ENCODE measurements at places on chromosomes 6 and 20.

GRCh38 chr20:61638802-61639585 lies 386.9 kb downstream of the CDH4 start:
- H3K36me3 ChIP-seq = no peaks in the 10 kb centered on the region
- H3K27ac ChIP-seq = no peak overlapping the region
- no peak overlapping the region for H3K4me3 ChIP-seq
- H3K4me1 ChIP-seq = no peaks in the 10 kb centered on the region
- no peak for DNase-seq
- H3K27me3 ChIP-seq = peaks cover 23% of the 10 kb centered on the region

DNA sequence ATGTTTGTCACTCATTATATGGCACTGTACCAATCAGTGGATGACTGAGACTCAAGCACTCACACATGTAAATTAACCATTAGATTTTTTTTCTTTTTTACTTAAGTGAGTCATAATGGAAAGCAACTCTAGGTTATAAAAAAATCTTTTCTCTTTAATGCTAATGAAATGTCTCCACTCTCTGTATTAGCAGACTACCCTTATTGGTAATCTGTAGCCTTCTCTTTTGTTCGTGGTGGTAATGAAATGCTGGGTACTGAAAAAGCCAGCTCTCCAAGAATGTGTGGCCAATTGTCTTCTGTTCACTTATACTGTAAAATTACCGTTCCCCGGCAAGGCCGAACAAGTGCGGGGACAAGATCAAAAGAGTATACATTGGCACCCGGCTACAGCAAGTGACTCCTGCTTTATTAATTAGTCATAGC lies 69.0 kb downstream of the AFG1L start:
- no peaks in the 10 kb centered on the region for H3K27me3 ChIP-seq
- H3K4me3 ChIP-seq = no peak overlapping the region
- no peak for DNase-seq
- no peak overlapping the region for H3K27ac ChIP-seq
- H3K36me3 ChIP-seq = peaks cover 11% of the 10 kb centered on the region

GRCh38 chr6:35516712-35517111 lies 4.0 kb upstream of the TULP1 start:
- H3K4me1 ChIP-seq = peaks cover 5% of the 10 kb centered on the region
- no peaks in the 10 kb centered on the region for H3K27me3 ChIP-seq
- no peaks in the 10 kb centered on the region for H3K36me3 ChIP-seq
- DNase-seq = no peak
- no peak overlapping the region for H3K27ac ChIP-seq
- no peak overlapping the region for H3K4me3 ChIP-seq

GRCh38 chr6:82025271-82025670 lies 222.3 kb downstream of the IBTK start:
- no peaks in the 10 kb centered on the region for H3K4me1 ChIP-seq
- no peak for DNase-seq
- H3K36me3 ChIP-seq = no peaks in the 10 kb centered on the region
- no peak overlapping the region for H3K27ac ChIP-seq
- peaks cover 5% of the 10 kb centered on the region for H3K27me3 ChIP-seq

DNA sequence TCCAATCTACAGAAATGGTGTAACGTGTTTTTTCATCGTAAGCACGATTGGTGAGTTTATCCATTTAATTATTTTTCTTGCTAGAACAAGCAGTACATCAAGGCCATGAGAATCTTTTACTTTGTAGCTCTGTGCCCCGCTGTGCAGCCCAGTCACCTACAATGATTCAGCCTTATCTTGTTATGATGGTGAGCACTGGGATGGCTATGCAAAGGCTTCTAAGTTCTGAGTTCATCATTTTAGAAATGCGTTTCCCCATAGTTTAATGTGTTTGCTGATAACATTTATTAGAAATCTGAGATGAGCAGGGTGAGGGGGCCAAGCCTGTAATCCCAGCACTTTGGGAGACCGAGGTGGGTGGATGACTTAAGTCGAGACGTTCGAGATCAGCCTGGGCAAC lies 111.8 kb upstream of the QKI start:
- H3K4me1 ChIP-seq = no peaks in the 10 kb centered on the region
- no peak overlapping the region for H3K4me3 ChIP-seq
- peaks cover 28% of the 10 kb centered on the region for H3K27me3 ChIP-seq
- no peaks in the 10 kb centered on the region for H3K36me3 ChIP-seq
- DNase-seq = no peak

DNA sequence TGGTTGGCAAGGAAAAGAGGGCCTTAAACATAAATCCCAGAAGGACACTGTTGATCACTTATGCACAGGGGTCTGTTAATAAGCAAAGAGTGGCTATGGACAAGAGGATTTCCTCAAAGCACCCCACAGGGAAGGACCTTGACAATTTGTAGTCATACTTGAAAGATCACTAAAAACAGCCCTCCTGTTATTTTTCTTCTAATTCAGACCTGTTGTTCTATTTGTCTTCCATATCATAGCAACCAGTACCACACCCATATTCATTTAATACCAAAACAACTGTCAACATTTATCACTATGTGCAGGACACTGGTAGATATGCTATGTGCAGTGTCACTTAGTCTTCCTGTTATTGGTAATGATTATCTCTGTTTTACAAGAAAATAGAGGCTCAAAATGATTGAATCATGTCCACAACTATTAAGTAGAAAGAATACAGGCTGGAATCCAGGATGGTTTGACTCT lies 3.2 kb upstream of the DYNLRB1 start:
- peak overlapping the region; percentile 43 for H3K27ac ChIP-seq
- peaks cover 27% of the 10 kb centered on the region for H3K4me1 ChIP-seq
- peak overlapping the region; percentile 22 for H3K4me3 ChIP-seq
- no peaks in the 10 kb centered on the region for H3K36me3 ChIP-seq

DNA sequence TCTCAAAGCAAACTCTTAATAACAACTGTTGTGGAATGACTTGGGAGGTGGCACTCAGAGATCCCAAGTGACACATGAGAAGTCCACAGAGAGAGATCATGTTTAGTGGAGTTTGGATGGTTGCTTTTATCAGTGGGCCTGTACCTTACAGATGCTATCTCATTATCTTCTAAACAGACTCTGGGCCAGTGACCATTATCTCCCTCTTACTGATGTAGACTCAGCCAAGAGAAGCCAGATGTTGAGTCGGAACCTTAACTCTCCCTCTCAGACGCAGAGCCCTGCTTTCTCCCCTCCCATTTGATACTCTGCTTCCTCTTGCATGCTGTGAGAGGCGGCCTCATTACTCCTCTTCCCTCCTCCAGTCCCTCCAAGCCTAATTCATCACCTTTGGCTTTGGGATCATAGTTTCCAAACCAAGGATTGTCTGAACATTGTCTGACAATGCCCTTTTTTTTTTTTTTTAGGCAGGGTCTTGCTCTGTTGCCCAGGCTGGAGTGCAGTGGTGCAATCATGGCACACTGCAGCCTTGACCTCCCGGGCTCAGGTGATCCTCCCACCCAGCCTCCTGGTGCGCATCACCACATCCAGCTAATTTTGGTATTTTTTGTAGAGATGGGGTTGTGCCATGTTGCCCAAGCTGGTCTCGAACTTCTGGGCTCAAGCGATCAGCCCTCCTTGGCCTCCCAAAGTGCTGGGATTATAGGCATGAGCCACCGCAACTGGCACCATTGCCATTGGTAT lies 4.5 kb upstream of the DDR1 start:
- H3K4me1 ChIP-seq = peaks cover 28% of the 10 kb centered on the region
- no peak overlapping the region for H3K27ac ChIP-seq
- no peaks in the 10 kb centered on the region for H3K27me3 ChIP-seq

DNA sequence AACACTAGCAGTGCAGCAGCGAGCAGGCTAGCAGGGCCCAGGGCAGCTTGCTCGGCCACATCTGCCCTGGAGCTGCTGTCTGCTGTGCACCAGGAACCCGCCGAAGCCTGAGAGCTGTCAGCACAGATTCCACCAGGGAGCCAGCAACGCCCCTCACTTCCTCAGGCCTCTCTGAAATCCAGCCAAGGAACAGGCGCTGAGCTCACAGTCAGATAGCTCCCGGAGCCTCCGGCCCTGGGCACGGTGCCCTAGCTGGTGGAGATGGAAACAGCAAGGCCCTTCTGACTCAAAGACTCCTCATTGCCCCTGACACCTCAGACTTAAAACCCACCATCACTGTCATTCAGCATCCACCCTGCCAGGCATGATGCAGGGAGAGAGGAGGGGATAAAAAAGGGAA lies 839.4 kb downstream of the MAFB start:
- no peak overlapping the region for H3K4me3 ChIP-seq
- peaks cover 5% of the 10 kb centered on the region for H3K27me3 ChIP-seq
- no peak overlapping the region for H3K27ac ChIP-seq
- H3K4me1 ChIP-seq = no peaks in the 10 kb centered on the region
- DNase-seq = no peak

GRCh38 chr20:50520222-50520880 lies 10.2 kb downstream of the PTPN1 start:
- H3K4me1 ChIP-seq = peaks cover 87% of the 10 kb centered on the region
- H3K4me3 ChIP-seq = peak overlapping the region; percentile 82
- no peaks in the 10 kb centered on the region for H3K36me3 ChIP-seq
- no peaks in the 10 kb centered on the region for H3K27me3 ChIP-seq

- no peak for DNase-seq
- H3K27ac ChIP-seq = no peak overlapping the region
- no peaks in the 10 kb centered on the region for H3K36me3 ChIP-seq
- no peaks in the 10 kb centered on the region for H3K4me1 ChIP-seq
Observed at GRCh38 chr6:44543664-44544063, 156.2 kb downstream of the CDC5L start.

- peaks cover 5% of the 10 kb centered on the region for H3K36me3 ChIP-seq
- peak overlapping the region; percentile 74 for H3K27ac ChIP-seq
- H3K4me1 ChIP-seq = peaks cover 89% of the 10 kb centered on the region
- DNase-seq = no peak
Observed at GRCh38 chr6:53340536-53340935, 8.2 kb downstream of the ELOVL5 start.

DNA sequence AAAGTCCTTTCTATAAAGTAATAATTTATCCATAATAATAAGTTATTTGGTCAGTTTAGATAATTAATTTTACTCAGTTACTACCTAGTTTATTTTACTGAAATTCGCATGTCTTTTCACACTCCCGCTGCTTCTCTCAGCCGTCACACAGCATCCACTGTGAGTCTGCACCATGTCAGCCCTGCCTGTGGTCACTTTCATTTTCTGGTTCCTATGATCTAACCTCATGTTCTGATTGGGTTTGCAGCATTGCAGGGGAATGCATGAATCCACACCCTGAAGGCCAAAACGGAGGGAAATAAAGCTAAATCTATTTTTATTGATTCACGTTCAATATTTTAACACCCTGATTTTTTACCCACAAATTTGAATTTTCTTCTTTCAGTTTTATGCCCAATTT lies 47.4 kb downstream of the PDE10A start:
- no peaks in the 10 kb centered on the region for H3K27me3 ChIP-seq
- no peaks in the 10 kb centered on the region for H3K4me1 ChIP-seq
- DNase-seq = no peak
- H3K36me3 ChIP-seq = no peaks in the 10 kb centered on the region

GRCh38 chr6:24584382-24584720 lies 61.6 kb downstream of the KIAA0319 start:
- no peak overlapping the region for H3K27ac ChIP-seq
- peaks cover 3% of the 10 kb centered on the region for H3K4me1 ChIP-seq
- peaks cover 21% of the 10 kb centered on the region for H3K27me3 ChIP-seq
- no peak overlapping the region for H3K4me3 ChIP-seq
- no peaks in the 10 kb centered on the region for H3K36me3 ChIP-seq

DNA sequence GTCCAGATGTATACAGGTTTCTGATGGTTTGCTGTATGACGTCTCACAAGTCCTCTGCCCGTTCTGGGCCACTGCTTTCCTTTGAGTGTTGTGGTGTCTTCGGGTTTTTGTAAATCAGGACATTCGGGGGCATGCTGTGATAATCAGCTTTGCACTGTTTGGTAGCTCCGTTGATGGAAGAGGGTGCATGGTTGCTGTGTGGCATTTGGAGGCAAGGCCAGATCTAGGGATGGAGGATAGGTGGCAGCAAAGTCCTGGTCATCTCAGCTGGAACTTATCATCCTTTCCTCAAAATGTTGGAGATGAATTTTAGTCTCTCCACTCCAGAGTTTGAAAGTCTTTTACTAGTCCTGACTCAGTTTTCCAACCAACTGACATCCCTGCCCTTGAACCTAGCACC lies 91.0 kb downstream of the SCP2D1 start:
- H3K36me3 ChIP-seq = no peaks in the 10 kb centered on the region
- H3K27me3 ChIP-seq = peaks cover 4% of the 10 kb centered on the region

GRCh38 chr6:123994168-123994567 lies 190.5 kb downstream of the NKAIN2 start:
- H3K27me3 ChIP-seq = no peaks in the 10 kb centered on the region
- no peak for DNase-seq
- H3K4me1 ChIP-seq = no peaks in the 10 kb centered on the region
- H3K27ac ChIP-seq = no peak overlapping the region
- H3K36me3 ChIP-seq = no peaks in the 10 kb centered on the region

DNA sequence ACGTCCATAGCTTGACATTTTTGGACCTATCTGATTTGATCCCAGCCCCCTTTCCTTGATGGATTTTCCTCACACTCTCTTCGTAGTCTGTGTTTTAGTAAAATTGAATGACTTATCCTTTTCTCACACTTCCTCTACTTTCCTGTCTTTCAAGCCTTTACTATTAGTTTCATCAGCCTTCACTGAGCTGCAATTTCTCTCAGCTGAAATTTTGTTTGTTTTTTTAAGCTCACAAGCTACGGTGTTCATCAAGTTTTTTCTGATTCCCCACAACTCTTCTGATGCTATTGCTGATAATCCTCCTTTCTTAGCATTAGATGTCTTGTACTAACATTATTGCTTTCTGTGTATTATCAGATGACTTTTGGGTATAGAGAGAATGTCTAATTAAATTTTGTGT lies 263.7 kb downstream of the TBX18 start:
- no peak overlapping the region for H3K4me3 ChIP-seq
- H3K4me1 ChIP-seq = no peaks in the 10 kb centered on the region
- no peaks in the 10 kb centered on the region for H3K27me3 ChIP-seq
- DNase-seq = no peak

DNA sequence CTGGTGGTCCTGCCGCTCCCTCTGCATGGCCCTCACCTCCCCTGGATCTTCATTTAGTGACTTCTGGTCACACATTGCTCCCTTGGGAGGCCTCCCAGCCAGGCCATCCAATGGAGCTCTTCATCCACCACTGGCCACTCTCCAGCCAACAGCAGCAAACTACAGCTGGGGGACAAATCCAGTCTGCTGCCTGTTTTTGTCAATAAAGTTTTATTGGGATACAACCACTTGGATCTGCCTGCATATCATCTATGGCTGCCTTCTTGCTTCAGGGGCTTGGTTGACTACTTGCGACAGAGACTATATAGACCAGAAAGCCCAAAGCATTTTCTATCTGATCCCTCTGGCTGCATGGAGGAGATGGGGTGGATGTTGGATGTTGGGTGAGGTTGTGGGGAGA lies 156.6 kb upstream of the SULF2 start:
- peaks cover 13% of the 10 kb centered on the region for H3K27me3 ChIP-seq
- no peak overlapping the region for H3K27ac ChIP-seq
- no peaks in the 10 kb centered on the region for H3K36me3 ChIP-seq
- DNase-seq = no peak
